ENCODE measurements at places on chromosomes 5 and 9.

DNA sequence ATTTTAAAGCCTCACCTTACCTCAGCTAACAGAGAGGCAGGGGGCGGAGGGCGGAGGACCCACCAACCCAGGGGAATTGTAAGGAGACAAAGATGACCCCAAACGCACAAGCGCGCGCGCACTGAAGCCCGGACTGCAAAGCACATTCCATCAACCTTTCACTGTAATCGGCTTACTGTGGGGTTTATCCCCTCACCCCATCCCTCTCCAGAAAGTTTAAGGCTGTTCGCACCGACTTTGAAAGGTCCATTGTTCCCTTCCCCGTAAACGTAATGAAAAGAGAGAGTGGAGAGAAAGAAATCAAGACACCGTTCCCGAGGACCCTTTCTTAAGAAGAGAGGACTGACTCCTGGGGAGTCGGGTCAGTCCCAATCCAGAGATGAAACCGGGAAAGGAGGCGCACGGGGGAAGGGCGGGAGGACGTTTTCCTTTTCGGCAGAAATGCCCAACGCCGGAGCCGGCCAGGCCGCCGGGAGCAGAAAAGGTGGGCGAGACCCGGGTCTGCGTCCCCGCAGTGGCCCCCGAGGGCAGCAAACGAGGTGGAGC is 464 bp downstream of the CEMIP2 start:
- DNase-seq = no peak

DNA sequence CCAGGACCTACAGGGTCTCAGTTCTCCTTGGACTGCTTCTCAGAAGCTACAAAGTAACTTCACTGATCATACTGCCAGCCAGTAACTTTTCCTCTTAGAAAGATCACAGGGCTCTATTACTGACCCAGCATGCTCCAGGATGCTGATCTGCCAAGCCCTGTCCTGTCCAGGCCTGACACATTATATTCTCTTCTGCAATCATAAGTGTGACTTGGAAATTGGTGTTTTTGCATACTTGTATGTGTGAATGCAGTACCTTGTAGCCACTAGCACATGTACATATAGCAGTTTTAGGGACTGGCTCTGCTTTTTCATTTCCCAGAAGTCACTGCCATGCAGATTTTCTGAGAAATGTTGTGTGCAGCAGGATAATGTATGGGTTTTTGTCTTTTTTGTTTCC is 40.1 kb upstream of the CCNH start:
- no peak for DNase-seq

DNA sequence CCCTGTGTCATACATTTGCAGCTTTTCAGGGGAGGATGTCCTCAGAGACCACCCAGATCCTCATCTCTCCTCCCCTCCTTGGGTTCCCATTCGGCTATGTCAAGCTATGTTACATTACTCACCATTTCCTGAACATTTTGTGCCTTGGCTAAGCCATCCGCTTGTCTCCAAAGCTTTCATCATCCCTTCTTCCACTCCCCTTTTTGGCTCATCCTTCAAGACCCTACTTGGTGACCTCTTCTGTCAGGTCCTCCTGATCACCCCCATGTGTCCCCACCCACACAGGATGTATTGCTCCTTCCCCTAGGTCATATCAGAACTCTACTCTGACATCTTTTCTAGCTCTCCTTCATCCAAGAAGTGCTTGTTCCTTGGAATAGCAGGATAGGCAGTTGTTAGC is 81.8 kb downstream of the BOD1 start:
- no peak for DNase-seq

- DNase-seq = no peak
Observed at GRCh38 chr5:124867137-124867704, 120.8 kb upstream of the ZNF608 start.

- no peak for DNase-seq
Observed at GRCh38 chr9:110880189-110880588, 158.1 kb downstream of the LPAR1 start.

GRCh38 chr5:96614110-96614691 is 48.0 kb upstream of the CAST start:
- peak; percentile 70 for DNase-seq

DNA sequence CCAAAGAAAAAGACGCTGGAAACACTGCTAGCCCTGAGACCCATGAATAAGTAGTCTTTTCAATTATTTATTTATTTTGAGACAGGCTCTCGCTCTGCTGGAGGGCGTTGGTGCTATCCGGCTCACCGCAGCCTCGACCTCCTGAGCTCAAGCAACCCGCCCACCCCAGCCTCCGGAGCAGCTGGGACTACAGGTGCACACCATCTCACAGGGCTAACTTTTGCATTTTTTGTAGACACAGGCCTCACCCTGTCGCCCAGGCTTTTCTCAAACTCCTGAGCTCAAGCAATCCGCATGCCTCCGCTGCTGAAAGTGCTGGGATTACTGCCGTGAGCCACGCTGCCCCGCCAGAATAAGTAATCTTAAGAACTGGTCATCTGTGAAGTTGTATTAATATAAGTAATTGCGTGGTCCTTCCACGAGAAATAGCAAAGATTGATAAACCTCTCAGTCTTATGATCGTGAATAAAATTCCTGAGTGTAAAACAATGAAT is 1.6 kb downstream of the ANXA2R start:
- DNase-seq = no peak

DNA sequence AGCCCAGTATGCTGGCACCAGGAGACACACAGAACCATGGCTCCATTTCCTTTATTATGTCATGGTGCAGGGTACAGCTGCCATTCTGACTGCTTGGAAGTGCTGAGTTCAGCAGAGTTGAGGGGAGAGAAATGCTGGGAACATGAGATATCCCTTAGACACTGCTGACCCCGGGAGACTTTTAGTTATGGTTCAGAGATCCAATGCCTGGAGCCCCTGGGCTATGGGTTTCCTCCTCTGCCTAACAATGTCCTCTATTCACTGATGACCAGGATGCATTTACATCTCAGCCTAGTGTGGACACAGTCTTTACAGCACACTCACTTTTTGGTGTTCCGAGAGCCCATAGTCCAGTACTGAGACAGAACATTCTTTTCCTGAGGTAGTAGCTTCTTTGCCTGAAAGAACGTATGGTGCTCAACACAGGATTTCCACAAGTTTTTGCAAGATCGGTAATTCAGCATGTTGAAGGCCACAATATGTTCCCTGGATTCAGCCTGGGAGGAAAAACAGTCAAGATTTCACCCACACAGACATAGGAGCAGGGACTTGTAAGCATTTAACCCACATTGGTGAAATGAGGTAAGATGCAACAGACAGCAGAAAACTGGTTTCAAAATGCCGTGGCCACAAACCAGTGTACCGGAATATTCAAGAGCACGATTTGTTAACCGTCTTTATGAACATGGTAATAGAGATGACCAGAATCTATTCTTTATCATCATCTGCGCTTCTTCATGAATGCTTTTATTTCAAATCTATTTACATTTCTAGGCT is 71.3 kb downstream of the PTPN3 start:
- no peak for DNase-seq

- DNase-seq = no peak
Observed at GRCh38 chr9:118532592-118532991, 828.4 kb downstream of the TLR4 start.

GRCh38 chr9:133597316-133597957 is 11.8 kb downstream of the FAM163B start:
- DNase-seq = no peak

DNA sequence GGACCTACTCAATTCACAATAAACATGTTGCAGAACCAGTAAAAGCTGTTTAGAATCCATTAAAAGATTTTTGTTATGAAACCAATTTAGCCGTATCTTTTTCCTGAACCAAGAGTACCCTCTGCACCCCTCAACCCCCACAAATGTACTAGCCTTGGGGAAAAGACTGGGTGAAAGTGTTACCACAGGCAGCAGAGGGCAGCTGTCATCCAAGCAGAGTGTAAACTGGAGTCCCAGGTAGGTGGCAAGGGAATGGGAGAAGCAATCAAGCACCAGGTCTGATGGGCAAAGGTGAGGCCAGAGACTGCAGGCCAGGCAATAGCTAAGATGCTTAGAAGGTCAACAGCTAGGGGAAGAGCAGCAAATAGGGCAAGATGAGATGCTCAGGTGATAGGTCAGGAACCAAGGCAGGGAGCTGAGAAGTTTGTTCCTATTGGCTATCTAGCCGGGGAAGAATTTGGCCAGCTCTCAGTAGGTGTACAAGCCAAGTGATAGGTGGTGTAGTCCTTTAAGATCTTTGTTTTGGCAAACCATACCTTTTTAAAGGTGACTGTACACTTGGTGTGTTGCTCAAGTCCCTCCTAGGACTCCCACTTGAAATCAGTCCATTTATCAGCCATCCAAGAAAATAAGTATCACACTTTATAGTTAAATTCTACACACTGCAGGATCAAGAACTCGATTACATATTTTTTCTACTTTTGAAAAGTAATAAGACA is 77.8 kb upstream of the CCDC112 start:
- no peak for DNase-seq

GRCh38 chr5:167889276-167889675 is 402.2 kb upstream of the WWC1 start:
- DNase-seq = no peak

- DNase-seq = no peak
Observed at GRCh38 chr9:133998915-133999595, 6.9 kb upstream of the VAV2 start.

- no peak for DNase-seq
Observed at GRCh38 chr5:143116814-143117213, 286.7 kb downstream of the NR3C1 start.

GRCh38 chr5:133932441-133933168 is 35.8 kb downstream of the C5orf15 start:
- DNase-seq = no peak

GRCh38 chr9:127904561-127905003 is 5.2 kb upstream of the ST6GALNAC6 start:
- DNase-seq = no peak

GRCh38 chr5:78929833-78930232 is 55.3 kb downstream of the ARSB start:
- DNase-seq = no peak

All from GM20000 (cell line).